H1 (cell line): ENCODE measurements at places on chromosomes 7 and 10.
A peak's percentile ranks its signal among the peaks of the same experiment; 100 is the strongest.

DNA sequence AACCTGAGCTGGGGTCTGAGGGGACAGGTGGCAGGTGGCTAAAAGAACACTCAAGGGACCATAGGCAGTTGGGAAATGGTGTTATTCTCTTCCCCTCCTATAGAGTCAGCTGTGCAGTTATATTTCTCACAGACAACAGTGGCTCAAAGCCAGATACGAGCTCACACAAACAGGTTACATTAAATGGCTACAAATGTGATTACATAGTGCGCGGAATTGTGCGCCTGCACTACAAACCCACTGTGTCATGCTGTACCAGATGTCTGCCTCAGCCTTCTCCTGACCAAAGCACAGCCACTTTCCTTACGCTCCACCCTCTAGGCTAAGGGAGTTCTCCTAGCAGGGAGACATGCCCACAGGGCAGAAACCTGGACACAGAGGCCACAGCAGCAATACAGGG, 387.2 kb downstream of the CNTNAP2 start:
- H3K4me3 ChIP-seq = no peak overlapping the region
- no peaks in the 10 kb centered on the region for H3K27me3 ChIP-seq
- H3K36me3 ChIP-seq = no peaks in the 10 kb centered on the region

- H3K4me3 ChIP-seq = no peak overlapping the region
- DNase-seq = no peak
- no peaks in the 10 kb centered on the region for H3K27me3 ChIP-seq
- no peaks in the 10 kb centered on the region for H3K4me1 ChIP-seq
- no peaks in the 10 kb centered on the region for H3K36me3 ChIP-seq
Measured at GRCh38 chr7:111933609-111934008, 272.6 kb downstream of the DOCK4 start.

- DNase-seq = no peak
- H3K27ac ChIP-seq = no peak overlapping the region
- no peaks in the 10 kb centered on the region for H3K27me3 ChIP-seq
- H3K4me1 ChIP-seq = no peaks in the 10 kb centered on the region
- H3K4me3 ChIP-seq = no peak overlapping the region
Measured at GRCh38 chr7:90777465-90777864, 181.3 kb downstream of the CDK14 start.

DNA sequence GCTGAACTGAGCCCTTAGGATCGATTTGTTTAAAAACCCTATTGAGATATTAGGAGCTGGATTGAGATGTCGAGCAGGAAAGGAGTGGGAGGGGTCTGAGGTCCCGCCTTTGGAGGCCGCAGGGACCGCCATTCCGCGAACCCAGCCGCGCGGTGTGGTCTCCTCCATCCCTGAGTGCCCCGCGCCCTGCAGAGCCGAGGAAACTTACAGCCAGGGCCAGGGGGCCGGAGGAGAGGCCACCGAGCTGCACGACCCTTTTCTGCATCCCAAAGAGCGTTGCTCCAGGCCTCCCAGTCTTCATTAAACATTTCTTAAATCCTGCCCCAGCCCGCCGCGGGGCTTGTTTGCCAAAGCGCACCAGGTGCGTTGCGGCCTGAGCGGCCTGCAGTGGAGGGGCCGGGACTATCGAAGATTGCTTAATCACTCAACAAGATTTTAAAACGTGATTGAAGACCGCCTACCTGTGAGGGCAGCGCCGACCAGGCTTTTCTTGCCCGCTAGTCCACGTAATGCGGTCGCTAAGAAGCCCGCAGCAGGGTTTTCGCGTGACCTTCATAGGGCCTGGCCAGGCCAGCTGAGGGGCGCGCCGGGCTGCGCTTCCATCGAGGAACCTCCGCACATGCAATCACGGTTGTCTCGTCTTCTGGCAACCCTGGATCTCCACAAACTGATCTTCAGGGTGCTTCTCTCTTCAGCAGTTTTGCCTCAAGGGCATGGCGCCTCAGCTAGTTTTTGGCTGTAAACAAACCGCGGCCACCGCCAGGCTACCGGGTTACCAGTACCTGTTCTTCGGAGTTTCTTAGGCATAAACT, 2.0 kb upstream of the CTBP2 start:
- H3K4me1 ChIP-seq = peaks cover 3% of the 10 kb centered on the region; the same call in 1 of the 2 replicates
- peaks cover 4% of the 10 kb centered on the region; the same call in 1 of the 2 replicates for H3K36me3 ChIP-seq
- peak overlapping the region; percentile 62; the same call in 1 of the 2 replicates for H3K27ac ChIP-seq
- DNase-seq = no peak
- no peaks in the 10 kb centered on the region for H3K27me3 ChIP-seq

GRCh38 chr10:77633376-77633775, 4.2 kb downstream of the KCNMA1 start:
- no peak overlapping the region for H3K4me3 ChIP-seq
- no peak for DNase-seq
- H3K36me3 ChIP-seq = no peaks in the 10 kb centered on the region
- H3K27ac ChIP-seq = no peak overlapping the region
- peaks cover 19% of the 10 kb centered on the region for H3K27me3 ChIP-seq
- H3K4me1 ChIP-seq = peaks cover 17% of the 10 kb centered on the region

DNA sequence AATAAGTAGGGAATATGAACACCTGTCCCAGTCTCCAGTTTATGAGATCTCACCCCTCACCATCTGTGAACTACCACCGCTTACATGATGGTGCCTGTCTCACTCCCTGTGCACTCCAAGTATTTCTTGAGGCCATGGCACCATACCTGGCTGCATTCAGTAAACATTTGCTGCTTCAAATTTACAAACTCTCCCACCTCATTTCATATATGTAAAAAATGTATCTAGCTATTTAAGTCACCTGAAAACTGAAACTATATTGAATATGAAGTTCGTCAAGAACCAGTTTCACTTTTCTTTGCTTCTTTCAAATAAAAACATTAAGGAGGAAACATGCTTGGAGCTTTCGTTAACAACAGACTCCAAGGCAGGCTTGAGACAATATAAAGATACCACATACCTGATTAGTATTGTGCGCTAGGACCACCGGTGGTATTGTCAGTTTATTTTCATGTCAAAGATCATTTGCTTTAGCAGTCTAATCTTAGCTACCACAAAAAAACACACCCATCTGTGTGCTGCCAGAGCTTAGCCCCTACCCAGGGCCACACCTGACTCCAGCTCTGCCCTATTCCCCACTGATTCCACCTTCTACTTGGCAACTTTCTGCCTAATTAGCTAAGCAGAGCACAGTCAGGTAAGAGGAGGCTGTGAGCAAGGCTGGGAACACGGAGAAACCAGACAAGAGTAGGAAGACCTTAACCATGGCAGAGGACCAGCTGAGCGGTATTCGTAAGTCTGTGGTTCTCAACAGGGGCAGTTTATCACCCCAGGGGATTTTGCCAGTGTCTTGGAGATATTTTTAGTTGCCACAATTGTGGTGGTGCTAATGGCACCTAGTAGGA, 92.0 kb downstream of the ZFAND4 start:
- no peaks in the 10 kb centered on the region for H3K36me3 ChIP-seq
- H3K4me3 ChIP-seq = no peak overlapping the region
- no peak overlapping the region for H3K27ac ChIP-seq
- peaks cover 2% of the 10 kb centered on the region; the same call in 1 of the 2 replicates for H3K4me1 ChIP-seq
- no peaks in the 10 kb centered on the region for H3K27me3 ChIP-seq

DNA sequence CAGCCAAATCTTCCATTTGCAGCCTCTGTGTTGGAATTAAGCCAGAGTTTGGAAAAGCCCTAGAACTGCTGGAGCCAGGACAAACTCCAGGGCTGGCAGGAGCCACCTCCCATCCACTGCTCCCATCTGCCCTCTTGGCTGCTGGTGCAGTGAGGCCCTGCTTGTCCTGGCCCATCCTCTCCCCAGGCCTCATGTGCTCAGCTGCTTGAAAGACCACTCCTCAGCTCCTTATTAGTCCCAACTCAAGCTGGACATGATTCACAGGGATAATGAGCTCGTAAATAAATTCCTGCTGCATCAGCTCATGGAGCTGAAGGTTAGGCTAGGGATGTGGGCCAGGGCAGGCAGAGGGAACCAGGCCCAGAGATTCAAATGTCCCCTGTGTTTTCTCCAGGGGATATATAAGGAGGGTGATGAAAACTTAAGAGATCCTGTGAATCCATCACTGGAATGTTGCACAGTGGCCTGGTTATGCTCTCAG, 282.8 kb downstream of the RPS24 start:
- H3K4me3 ChIP-seq = no peak overlapping the region
- H3K27ac ChIP-seq = no peak overlapping the region
- no peaks in the 10 kb centered on the region for H3K36me3 ChIP-seq

DNA sequence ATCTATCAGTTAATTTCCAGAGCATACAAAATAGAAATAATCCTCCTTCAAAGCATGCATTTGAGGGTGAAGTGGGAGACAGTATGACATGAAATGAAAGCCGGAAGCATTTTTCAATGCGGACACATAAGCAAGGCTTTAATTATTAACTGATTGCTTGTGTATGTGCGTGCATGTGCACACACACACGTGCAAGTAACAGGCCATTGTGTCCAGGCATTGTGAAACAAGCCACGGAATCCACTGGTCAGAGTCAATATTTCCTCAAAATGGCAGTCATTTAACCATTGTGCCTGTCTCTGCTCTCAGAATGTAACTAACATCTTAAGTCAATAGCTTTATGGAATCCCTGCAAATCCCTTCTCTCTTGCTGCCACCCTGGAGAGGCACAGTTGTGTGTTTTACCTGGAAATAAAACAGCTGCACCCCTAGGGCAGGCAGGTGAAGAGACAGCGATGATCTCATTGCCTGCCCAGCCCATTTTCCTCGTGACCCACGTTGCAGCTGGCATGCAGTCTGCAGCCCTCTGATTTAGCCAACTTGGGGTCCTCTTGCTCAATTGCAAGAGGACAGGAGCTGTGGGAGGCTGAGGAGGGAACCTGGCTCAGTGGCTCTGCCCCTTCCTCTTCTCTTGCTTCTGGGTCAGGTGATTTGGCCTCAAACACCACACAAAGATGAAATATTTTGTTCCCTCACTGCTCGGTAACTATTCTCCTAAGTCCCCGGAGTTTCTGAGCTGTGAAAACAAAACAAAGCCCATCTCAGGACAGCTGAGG, 500.9 kb upstream of the ZMIZ1 start:
- no peak for DNase-seq
- H3K27me3 ChIP-seq = no peaks in the 10 kb centered on the region
- no peaks in the 10 kb centered on the region for H3K36me3 ChIP-seq
- no peak overlapping the region for H3K27ac ChIP-seq
- no peak overlapping the region for H3K4me3 ChIP-seq
- H3K4me1 ChIP-seq = no peaks in the 10 kb centered on the region

GRCh38 chr10:69742928-69743602, 58.6 kb upstream of the COL13A1 start:
- no peaks in the 10 kb centered on the region for H3K27me3 ChIP-seq
- H3K4me1 ChIP-seq = no peaks in the 10 kb centered on the region; the same call in 1 of the 2 replicates
- no peak overlapping the region for H3K27ac ChIP-seq
- H3K36me3 ChIP-seq = no peaks in the 10 kb centered on the region
- DNase-seq = peak; percentile 86
- no peak overlapping the region for H3K4me3 ChIP-seq

DNA sequence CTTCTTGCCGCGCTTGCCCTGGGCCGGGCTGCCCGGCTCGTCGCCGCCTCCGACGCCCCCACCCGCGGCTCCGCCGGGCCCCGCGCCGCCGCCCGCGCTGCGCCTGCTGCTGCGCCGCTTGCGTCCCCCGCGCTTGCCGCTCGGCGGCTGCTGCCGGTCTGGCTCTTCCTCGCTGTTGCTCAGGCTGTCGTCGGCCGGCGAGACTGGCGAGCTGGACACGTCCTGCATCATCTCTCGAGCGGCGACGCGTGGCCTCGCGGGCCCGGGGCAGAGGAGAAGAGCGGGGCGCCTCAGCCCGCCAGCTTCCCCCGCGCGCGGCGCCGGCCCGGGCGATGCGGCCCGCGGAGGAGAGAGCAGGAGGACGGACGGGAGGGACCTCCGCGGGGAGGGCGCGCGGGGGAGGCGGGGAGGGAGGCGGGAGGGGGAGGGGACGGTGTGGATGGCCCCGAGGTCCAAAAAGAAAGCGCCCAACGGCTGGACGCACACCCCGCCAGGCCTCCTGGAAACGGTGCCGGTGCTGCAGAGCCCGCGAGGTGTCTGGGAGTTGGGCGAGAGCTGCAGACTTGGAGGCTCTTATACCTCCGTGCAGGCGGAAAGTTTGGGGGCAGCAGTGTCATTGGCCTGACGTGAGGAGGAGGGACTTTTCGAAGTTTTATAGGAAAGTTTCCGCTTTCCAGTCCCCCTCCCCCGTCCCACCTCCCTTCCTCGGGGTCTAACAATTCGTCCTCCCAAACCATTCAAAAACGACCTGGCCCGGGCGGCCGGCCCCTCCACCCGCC, at the start of gene TWIST1:
TSS of gene TWIST1 (minus strand) at position 546 of the 779 bp plus-strand sequence. CDS start at position 231, 315 bp downstream.
- peaks cover 74% of the 10 kb centered on the region for H3K27me3 ChIP-seq
- H3K4me3 ChIP-seq = peak within 1 kb of the TSS; percentile 66
- H3K4me1 ChIP-seq = peaks cover 23% of the 10 kb centered on the region

DNA sequence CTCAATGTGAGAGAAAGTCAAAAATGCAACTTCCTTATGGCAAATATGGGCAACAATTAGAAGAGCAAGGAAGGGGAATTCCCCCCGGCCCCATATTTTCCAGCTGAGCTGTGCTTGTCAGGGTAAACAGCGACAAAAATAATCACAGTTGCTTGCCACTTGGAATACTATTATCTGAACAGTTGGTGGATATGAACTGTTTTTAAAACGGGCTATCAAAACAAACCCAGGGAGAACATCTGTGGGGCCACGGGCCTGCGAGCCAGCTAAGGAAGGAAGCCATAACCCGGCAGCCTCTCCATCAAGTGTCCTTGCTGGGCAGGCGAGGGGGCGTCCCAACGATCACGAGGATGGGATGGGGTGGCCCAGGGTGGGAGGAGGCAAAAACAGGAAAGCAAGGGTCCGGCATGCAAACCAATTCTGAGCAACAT, 228.4 kb downstream of the ARHGAP12 start:
- H3K27me3 ChIP-seq = no peaks in the 10 kb centered on the region
- no peak overlapping the region for H3K27ac ChIP-seq
- peaks cover 5% of the 10 kb centered on the region for H3K4me1 ChIP-seq
- DNase-seq = no peak
- H3K4me3 ChIP-seq = no peak overlapping the region
- no peaks in the 10 kb centered on the region for H3K36me3 ChIP-seq

DNA sequence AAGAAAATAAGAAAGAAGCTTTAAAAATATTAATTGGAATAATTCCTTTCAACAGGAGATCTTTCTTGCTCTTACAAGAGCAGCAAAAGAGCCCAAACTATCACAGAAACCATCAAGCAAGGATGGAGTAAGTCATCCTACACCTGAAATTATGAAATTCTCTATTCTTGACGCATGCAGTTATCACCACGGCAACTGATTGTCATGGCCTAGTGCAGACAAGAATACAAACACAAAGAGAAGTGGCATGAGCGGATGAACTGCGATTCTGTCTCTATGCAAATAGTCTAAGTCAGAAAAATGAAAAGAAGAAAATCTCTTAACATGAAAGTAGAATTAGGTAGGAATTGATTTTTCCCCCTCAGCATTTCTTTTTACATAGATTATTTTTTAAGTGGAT, 54.8 kb upstream of the SLC35B4 start:
- no peak overlapping the region for H3K4me3 ChIP-seq
- H3K4me1 ChIP-seq = no peaks in the 10 kb centered on the region
- no peak for DNase-seq
- H3K27me3 ChIP-seq = no peaks in the 10 kb centered on the region

- H3K4me3 ChIP-seq = no peak overlapping the region
- DNase-seq = no peak
- no peaks in the 10 kb centered on the region for H3K36me3 ChIP-seq
- no peaks in the 10 kb centered on the region for H3K4me1 ChIP-seq
- H3K27ac ChIP-seq = no peak overlapping the region
Measured at GRCh38 chr10:78700413-78700812, 368.4 kb upstream of the ZMIZ1 start.
